Activated CD8-positive, alpha-beta T cell treated with anti-CD3 and anti-CD28 coated beads for 36 hours (primary cell): ENCODE measurements at places on chromosomes 7 and 10. TPM values are rescaled to one million over a fixed set of nuclear protein-coding genes. Genes with fewer than 3 reads are reported as not detected.

GRCh38 chr7:155911471-155912105, 99.3 kb upstream of the SHH start:
- DNase-seq: no peak

GRCh38 chr10:102949916-102950315, 31.8 kb downstream of the CNNM2 start:
- DNase-seq: no peak

- DNase-seq: no peak
Observed at GRCh38 chr10:112832361-112832878, 117.6 kb upstream of the TCF7L2 start.

DNA sequence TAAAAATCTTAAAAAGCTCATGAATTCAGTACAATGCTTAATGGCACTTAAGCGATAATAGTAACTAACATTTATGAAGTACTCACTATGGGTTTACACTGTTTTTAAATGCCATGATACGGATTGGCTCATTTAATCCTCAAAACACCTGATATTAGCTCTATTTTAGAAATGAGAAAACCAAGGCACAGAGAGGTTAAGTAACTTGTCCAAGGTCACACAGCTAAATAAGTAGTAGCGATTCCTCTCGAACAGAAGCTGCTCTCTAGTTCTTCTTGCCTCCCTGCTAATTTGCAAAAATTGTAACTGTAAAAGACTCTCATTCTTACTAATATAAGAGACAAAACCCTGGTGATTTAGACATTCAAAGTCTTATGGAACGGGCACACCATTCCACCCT, 110.7 kb upstream of the RHEB start:
- no peak for DNase-seq

- no peak for DNase-seq
Observed at GRCh38 chr10:117441361-117441760, 66.1 kb upstream of the PDZD8 start.

DNA sequence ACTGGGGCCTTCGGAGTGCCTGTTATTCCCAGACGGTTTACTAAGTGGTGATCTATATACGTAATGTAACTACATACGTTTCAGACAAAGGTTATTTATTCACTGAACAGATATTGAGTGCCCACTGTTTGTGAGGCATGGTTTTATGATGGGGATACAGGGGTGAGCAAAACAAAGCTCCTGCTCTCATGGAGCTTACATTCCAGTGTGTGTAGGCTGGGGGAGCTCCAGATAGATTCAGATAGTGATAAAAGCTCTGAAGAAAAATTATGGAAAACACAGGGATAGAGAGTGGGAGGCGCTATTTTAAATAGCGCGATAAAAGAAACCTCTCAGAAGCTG, 466 bp upstream of the DNAJB12 start:
- no peak for DNase-seq

DNA sequence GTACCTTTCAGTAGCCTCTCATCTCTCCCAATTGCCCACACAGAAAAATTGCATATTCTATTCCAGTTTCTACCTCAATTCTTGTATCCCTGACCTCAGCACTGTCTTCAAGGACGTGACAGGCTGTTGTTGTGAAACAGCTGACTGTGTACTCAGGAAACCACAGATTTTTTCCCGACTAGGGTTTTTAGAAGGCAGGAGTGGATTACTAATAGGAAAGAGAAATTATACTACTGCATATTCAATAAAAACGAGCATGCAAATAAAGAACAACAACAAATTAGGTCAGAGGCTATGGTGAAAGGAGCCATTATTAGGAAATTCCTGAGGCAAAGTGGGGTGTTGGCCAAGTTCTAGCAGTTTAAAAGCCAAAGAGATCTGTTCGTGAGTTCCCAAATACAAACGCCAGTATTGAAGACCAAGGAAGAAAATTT, 93.4 kb downstream of the DOCK4 start:
- no peak for DNase-seq

DNA sequence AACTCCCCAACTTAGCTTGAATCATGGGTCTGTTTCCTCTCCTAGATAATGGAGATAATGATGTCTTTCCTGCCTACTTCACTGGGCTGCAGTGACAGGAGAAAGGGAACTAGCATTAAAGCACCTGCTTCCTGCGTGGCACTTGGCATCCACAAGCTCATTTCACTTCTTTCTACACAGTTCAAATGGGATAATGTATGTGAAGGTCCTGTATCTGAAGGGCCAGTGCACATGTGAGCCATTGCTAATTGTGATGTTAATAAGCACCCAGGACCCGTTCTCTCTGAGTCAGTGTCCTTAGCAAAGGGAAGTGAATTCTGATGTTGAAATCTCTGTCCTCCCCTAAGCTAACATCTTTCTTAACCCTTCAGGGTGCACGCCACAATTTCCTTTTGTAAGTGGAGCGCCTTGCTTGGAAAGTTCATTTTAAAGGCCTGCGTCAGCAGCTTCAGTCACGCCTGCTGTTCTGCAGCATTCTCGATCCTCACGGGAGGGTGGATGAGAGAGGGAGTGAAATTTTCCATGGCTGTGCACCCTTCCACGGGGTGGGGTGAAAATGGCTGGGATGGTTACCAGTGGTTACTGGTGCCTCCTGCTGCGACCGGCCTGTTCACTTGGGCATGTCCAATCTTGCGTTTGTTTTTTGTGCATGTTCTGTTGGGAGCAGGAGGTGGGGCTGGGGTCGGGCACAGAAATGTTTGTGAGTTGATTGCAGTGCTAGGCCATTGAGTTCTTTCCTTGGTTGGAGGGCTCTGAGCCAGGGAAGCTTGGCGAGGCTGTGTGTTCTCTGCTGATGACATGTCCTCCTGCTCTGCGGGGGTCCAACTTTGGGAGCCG, 59.2 kb downstream of the HK1 start:
- DNase-seq: no peak

DNA sequence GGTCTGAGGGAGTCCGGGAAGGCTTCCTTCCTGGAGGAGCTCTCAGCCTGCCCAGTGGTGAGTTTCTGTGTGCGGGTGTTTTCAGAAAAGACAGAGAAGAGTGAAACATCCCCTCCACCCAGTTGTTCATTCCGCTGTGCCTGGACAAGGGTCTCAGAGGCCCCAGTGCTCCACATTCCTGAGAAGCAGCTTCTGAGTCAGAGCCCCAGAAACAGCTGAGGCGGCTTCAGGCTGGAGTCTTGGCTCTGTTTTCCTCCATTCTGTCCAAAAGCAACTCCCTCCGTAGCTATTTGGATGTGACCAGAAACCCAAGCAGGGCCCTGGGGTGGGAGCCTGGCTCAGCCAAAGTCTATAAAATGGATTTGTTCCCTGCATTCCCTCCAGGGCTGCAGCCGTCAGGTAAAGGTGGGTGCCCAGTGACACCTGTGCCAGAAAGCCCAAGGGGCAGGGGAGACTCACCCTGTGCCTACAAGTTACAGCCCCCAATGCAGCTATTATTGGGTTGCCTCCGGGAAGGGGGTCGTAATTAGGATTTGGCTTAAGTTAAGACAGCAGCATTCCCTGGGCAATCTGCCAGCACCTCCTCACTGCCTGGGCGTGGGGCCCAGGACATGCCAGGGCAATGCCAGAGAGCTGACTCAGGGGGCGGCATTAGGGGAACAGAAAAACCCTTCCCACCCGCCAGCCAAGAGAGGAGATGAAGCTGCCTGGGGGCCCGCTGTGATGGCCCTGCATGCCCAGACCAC, 13.1 kb upstream of the CAMK2G start:
- no peak for DNase-seq

DNA sequence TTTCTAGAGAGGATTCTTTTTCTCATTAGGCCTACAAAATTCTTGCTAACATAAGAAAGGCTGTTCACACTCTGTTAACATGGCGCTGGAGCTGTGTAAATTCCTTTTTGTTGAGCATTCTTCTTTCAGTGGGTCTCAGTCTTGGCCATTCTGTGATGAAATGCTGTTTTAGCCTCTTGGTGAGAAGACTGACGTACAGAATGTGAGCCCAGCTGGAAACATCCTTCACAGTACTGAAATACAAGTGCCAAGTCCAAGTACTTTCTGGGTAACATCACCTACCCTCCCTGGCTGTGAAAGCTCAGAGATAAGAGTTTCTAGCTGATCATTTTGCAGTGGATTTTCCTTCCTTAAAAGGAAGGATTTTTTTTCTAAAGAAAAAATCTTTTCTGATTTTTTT, 231.8 kb downstream of the AHR start:
- DNase-seq: no peak

DNA sequence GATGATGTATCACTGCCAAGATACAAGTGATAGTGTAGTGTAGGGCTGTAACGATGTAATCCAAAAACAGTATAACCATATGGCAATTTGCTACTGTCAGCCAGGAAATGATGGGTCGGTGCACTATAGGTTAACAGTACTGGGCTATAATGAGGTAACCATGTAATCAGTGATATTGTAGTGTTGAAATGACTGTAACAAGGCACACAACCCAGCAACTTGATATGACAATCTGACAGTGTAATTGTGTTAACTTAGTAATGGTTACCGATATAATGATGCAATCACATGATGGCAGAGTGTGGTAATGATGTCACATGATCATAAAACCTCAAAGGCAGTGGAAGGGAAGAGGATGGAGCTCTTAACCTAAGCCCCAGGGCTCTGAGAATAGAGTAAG, 73.8 kb upstream of the SLF2 start:
- DNase-seq: no peak

DNA sequence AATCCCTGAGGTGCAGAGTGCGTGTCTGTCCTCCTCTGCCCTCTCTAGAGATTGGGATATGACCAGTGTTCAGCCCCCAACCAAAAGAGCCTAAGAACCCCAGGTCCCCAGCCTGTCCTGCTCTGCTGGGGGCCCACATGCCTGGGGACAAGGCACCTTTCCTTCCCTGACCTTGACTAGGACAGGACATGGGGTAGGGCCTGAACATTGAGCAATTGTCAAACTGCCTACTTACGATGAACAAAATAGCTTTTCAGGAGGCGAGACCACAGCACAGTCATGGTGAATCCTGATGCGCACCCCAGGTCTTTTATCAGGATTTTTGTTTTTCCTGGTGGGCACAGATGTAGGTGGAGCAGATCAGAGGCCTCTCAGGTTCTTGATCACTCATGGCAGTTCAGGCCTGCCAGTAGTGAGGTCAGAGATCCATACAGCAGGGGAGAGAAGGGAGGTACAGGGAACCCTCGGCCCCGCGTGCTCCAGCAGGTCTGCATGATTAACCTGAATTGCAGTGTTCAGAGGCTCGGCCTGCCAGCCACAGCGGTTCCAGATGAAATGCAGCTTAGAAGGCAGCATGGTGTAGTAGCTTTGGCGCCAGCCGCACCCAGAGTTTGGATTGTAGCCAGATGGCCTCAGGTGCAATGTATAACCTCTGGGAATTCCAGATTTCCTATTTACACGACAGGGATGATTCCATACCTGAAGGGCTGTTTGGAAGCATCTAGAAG, 191.3 kb downstream of the CUX1 start:
- DNase-seq: no peak

DNA sequence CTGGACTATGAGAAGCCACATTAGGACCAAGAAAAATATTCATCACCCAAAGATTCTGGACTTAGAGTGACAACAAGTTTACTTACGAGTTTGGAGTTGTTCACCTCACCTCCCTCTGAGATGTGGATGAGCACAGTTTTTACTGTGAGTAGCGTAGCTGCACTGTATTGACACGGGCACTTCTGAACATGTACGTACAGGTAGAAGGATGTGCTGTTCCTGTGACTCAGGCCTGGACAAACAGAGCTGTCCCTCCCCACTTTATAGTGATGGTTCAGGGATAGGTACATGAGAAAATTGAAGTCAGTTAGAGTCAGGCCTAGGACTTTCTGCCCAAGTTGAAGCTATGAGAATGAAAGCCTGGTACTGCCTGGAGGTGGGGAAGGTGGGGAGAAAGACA, 80.9 kb upstream of the DYNC1I1 start:
- no peak for DNase-seq

DNA sequence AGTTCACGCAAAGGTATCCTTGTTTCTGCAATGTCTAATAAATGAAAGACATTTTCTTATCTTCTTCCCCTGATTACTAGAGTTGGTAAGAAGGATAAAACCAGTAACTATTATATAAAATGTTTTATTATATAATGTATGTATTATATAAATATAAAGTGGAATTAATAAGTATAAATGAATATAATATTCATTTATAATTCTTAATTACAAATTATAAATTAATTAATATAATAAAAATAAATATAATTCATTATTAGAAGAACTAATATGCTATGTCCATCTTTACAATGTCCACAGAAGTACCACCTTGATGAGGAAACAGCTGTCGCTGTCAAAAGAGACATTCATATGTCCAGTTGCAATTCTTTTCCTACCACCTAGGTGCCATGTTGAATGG, 177.7 kb downstream of the GLI3 start:
- DNase-seq: no peak

DNA sequence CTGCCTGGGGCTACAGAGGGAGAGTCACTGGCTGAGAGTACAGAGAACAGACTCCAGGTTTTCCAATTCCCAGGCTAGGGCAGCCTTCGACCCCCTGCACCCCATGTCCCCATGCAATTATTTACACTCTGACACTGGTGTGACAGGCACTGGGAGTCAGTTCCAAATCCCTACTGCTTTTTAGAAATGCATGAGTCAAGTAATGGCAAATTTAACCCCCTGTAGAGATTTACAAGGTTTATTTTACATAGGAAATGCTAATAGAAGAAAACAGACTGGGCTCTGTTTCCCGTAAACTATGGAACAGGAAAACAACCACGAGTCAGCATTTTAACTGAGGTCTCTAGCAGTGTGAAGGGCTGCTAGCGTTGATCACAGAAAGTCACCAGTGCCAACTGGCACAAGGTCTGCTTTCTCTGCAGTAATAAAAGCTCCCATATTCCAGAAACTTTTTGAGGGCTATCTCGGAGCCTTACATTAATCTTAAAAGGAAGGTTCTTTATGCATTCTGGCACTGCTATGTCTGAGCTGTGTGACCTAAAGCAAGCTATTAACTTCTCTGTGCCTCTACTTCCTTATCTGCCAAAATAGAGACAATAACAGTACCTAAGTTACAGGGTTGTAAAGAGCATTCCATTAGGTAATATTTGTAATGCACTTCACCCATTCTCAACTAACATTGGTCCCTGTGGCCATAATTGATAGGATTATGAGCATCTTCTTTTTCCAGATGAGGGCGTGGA, 28.2 kb downstream of the NOD1 start:
- no peak for DNase-seq

The AKR1C3 gene
- not detected for total RNA-seq

The EVX1 gene
- not detected for total RNA-seq

The CTAGE6 gene
- total RNA-seq: 1.7 TPM

The GPRIN2 gene
- not detected for total RNA-seq

The AKR1C1 gene
- total RNA-seq: 0.45 TPM

The ITGB8 gene
- not detected for total RNA-seq
